ENCODE measurements at places on chromosomes 7 and 10.

DNA sequence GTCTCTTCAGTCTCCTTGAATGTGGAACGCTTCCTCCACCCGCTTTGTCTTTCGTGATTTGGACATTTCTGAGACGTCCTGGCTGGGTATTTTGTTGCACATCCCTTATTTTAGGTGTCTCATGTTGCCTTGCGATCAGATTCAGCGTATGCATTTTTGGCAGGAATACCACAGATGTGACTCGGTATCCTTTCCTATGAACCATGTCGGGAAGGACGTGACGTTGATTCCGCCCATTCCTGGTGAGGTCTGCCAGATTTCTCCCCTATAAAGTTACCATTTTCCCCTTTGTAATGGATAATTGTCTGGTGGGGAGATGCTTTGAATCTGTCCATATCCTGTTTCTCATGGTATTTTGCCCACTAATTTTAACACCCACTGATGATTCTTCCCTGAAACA is 49.6 kb downstream of the RBM17 start:
- no peak for DNase-seq

- no peak for DNase-seq
These were observed 160.9 kb upstream of the CSTF2T start for GRCh38 chr10:51860257-51860656.

DNA sequence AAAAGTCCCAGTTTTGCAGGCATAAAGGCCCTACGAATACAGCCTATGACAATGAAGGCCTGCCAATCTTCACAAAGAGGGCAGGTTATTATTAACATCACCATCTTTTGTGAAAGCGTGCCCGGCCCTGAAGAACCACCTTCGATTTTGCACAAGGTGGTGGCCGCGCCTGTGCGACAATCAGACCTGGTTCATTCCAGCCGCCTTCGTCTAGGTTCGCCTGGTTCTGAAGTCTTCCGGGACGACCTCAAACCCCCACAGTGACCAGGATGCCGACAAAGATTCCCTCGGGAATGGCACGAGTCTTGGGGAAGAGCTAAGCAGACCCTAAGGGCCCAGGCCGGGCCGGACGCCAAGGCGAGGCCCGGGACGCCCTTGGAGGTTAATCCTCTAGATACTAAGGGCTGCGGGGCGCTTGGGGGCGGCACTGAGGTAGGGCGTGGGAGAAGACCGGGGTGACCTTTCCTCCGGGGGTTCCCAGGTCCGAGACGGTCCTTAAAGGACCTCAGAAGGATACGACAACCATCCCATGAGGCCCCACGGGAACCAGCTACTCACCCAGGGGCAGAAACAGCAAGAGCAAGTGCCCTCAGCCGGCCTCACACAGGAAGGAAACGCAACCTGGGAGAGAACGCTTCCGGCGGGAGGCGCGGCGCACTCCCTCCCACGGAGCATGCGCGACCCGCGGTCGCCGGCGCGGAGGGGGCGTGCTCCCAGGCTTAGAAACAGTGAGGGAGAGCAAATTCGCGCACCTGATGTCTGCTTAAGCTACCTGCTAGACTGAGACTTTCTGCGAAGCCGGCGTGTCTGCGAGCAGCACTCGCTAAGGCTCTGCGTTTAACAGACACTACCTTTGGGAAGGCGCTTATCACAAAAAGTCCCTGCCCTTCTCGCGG is at the start of gene ATAD1:
TSS of gene ATAD1 (minus strand) at position 618 of the 896 bp plus-strand sequence. CDS start 3,627 bp downstream, outside the sequence.
- peak; percentile 87 for DNase-seq

DNA sequence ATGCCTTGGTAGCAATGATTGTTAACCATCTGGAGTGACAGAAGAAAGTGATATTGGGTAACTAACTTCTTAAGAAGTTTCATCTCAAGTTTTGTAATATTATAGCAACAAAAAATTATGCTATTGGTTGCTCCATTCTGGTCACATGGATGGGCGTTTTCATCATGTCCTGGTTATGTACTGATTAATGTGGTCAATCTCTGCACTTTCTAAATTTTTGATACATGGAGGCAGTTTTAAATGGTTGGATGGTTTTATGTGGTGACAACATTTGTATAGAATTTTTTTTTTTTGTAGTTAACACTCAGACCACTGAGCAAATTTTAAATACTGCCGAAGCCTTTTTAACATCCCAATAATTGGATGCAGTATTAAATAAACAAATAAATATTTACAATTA is 55.2 kb upstream of the CCAR1 start:
- no peak for DNase-seq

DNA sequence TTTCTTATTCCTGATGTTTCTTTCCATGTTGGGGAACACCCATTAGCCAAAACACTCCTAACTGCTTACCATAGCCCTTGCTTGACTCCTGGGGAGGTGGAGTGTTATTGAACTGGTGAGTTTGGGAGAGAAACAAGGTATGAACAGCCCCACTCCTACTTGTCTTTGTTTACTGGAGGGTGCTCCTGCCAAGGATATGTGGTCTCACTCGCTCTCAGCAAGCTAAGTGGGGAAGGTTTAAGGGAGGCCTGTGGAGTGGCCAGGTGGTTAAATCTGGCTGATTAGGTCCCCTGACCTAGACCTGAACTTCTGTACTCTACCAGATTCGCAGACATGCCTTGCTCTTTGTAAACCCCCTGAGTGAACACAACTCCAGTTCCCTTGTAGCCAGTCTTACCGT is 300.1 kb downstream of the PTEN start:
- no peak for DNase-seq

GRCh38 chr10:121514141-121514865 is 83.9 kb downstream of the FGFR2 start:
- DNase-seq, result no peak

Data from GDM1 (cell line).